Activated naive CD8-positive, alpha-beta T cell treated with anti-CD3 and anti-CD28 coated beads, Interleukin-2, amount 10 ng/mL, durations not matched to agents 7 days and 5 days (primary cell): ENCODE measurements at places on chromosomes 5 and 9. TPM values are rescaled to one million over a fixed set of nuclear protein-coding genes. Genes with fewer than 3 reads are reported as not detected.

The FAM200C gene
- 0.71 TPM for total RNA-seq

The IL3 gene
- not detected for total RNA-seq

The RHOBTB3 gene
- 0.61 TPM for total RNA-seq

The CCNI2 gene
- total RNA-seq = 12.4 TPM

The PLEKHG4B gene
- 0.03 TPM for total RNA-seq

The PCA3 gene
- not detected for total RNA-seq

The FBXW2 gene
- total RNA-seq = 87.8 TPM

The CTSV gene
- total RNA-seq = 0.45 TPM

The CACNA1B gene
- total RNA-seq = not detected

The PCDHB11 gene
- not detected for total RNA-seq

The SPATA31A7 gene
- total RNA-seq = not detected

The TMEM174 gene
- not detected for total RNA-seq

The PDE6A gene
- not detected for total RNA-seq

The SNCB gene
- total RNA-seq = not detected

The TICAM2 gene
- total RNA-seq = 1.8 TPM

The IRX2 gene
- total RNA-seq = not detected

The PCSK1 gene
- not detected for total RNA-seq

The FOXD4L5 gene
- total RNA-seq = 0.43 TPM

The LCN2 gene
- total RNA-seq = not detected

The ZDHHC11B gene
- total RNA-seq = 2.4 TPM

The CETN3 gene
- 28.7 TPM for total RNA-seq

The VCAN gene
- total RNA-seq = 0.44 TPM
